ENCODE measurements at places on chromosomes 4 and X.

GRCh38 chr4:26213317-26213716, 107.5 kb upstream of the RBPJ start:
- DNase-seq, result no peak

- no peak for DNase-seq
Observed at GRCh38 chr4:528296-528695, 29.3 kb downstream of the PIGG start.

- peak; percentile 75 for DNase-seq
Observed at GRCh38 chr4:159283696-159284095, 180.8 kb downstream of the RAPGEF2 start.

DNA sequence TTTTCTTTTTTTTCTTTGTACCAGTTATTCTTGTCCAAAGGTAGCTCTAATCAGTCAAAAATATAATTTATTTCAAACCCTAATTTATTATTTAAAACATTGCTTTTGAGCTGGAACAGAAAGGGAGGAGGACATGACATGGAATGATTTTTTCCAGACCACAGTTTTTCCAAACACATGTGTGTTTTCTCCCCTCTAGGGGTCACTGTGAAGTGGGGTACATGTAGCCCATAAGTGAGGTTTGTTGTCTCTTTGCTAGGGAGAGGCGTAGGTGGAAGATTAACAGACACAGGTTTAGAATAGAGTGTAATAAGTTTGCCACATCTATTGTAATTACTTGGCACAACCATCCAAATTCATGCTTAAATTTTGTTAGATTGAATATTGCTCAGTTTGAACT, 83.0 kb downstream of the TNIP2 start:
- no peak for DNase-seq

GRCh38 chrX:120358737-120359456, 3.0 kb upstream of the ATP1B4 start:
- DNase-seq, result no peak

DNA sequence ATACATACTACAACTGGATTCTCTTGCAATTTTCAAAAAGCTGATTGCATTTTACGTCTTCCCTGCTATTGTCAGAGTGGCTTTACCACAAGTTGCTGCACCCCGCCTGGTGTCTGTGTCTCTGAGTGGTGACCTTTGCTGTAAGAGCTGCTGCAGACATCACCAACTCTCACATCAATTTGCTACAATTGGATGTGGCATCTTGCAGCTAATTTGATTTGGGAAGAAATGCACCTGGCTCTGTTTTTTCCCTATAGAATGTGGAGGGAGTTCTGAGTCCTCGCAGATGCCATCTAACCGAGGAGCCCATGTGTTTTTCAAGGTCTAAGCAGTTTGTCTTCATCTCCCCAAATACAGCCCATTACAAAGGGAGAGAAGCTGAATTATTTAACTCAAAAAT, 73.8 kb upstream of the PHOX2B start:
- no peak for DNase-seq

DNA sequence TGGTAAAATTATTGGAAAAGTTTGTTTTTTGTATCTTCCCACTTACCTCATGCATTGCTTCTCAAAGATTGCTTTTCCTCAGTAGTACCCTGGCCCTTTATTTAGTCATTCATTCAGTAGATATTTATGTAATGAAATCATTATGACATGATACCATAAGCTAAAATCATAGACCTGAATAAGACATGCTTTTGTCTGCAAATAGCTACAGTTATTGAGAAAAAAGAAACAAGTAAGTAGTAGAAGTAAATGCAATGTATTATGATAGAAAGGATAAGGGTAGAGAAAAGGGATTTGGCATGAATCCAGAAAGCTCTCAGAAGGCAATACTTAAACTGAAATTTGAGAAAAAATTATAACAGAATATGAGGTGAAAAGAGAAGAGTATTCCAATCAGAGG, 352.5 kb downstream of the GPM6A start:
- DNase-seq, result no peak

DNA sequence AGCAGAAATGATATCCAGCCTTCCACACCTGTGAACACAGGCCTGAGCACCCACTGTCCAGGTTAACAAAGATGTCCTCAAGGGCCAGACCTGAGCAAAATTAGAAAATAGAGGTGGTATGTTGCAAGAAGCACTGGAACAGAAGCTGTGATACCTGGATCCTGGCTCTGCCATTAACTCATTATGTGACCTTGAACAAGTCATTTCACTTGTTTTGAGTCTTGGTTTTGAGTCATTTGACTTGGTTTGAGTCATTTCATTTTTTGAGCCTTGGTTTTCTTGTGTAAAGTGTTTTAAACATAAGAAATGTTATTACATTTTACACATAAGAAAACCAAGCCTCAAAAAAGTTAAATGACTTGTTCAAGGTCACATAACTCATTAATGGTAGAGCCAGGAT, 2.9 kb upstream of the NWD2 start:
- no peak for DNase-seq

- no peak for DNase-seq
Observed at GRCh38 chr4:157312702-157313101, 92.2 kb downstream of the GRIA2 start.

- DNase-seq, result no peak
Observed at GRCh38 chr4:1382776-1383727, 23.2 kb downstream of the NKX1-1 start.

- peak; percentile 5 for DNase-seq
Observed at GRCh38 chrX:150574559-150575418, 6.4 kb downstream of the MTM1 start.

DNA sequence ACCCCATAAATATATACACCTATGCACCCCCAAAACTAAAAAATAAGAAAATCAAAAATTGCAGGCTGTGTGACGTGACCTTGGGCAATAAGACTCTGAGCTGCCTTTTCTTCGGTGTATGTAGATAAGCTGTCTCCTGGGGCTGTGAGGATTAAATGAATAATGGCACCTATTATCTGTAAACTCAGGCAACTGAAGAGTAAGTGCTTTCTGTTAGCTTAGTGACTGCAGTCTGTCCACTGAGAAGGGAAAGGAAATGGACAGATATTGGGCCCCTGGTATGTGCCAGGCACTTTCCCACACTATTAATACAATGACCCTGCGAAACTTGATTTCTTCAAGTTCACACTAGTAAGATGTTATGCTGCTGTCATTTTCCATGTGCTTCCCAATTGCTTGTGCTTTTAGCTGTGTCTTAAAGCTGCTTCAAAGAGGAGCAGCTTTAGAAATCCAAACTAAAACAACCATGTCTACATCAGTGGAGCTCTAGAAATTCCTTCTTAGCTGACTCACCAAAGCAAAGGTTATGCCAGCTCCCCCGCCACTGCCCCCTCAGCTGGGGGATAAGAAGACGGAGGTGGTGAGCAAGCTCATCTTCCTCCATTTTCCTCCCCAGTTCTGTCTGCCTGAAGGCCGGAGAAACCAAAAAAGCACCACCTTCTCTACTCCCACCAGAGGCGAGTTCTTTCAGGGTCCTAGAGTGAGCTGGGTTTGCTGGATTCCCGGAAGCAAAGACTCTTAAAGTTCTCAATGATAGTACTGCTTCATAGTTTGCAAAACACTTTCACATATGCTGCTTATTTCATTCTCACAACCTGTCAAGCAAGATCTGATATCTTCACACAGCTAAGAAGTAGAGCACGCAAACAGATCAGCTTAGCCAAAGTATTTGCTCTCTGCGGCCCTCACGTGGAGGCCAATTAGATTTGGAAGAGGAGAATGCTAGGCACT, 8.8 kb upstream of the DGAT2L6 start:
- peak; percentile 66 for DNase-seq

DNA sequence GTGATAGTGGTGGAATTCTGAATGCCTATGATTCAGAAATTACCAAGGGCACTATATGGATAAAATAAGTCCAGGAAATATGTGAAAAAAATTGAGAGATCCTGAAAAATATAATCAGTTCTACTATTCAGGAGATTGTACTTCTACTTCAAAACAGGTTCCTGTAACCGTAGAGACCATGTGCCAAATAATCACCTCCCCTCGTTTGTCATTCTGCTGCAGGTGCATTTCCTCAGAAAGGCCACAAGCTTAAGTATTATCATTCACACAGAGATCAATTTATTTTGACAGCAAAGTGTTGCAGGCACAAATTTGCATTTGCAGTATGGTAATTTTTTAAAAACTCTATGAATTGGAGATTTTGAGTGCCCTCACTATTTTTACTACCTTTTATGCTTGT, 1000.0 kb downstream of the CCSER1 start:
- no peak for DNase-seq
